ENCODE measurements at places on chromosomes 16 and 17.

- no peak for DNase-seq
Measured at GRCh38 chr16:27625050-27625697, 75.2 kb downstream of the KATNIP start.

DNA sequence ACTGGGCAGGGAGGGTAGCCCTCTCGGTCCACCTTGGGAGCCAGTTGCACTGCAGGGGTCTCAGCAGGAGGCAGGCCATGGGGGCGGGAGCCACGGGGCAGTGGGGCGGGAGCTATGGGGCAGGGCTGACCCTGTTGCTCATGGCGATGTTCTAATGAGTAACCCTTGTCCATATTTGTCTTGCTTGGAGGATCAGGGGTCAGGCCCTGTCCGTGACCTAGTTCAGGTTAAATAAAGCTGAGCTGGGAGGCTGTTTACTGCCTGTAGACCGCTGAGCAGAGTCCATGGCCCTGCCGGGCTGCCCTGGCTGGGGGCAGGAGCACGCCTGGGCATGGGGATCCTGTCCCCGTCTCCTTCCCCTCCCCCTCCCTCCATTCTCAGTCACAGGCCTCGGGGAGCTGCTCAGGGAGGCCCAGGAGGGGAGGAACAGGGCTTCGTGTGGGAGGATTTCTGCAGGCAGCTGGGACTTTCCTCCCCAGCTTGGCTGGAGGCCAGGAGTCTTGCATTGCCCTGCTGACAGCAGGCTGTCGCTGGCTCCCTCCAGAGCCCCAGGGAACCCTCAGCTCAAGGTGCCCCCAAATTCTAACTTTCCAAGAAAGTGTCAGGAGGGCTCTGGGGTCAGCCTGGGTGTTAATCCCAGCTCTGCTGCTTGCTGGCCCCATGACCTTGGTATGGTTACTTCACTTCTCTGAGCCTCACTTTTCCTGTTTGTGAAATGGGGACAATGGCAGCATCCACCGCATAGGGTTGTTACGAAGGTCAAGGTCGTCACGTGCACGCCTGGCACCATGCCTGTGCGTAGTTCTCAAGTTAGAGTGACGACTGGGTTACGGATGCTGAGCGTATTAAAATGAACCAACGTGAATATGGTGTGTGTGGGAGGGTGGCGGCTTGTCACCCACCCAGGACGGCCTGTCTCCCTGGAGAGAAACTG is 6.1 kb upstream of the SERPINF2 start:
- DNase-seq: no peak

- DNase-seq: no peak
Measured at GRCh38 chr17:59454633-59455105, 110.7 kb upstream of the DHX40 start.

GRCh38 chr17:31857920-31858641 is 963 bp downstream of the COPRS start:
- DNase-seq: no peak

DNA sequence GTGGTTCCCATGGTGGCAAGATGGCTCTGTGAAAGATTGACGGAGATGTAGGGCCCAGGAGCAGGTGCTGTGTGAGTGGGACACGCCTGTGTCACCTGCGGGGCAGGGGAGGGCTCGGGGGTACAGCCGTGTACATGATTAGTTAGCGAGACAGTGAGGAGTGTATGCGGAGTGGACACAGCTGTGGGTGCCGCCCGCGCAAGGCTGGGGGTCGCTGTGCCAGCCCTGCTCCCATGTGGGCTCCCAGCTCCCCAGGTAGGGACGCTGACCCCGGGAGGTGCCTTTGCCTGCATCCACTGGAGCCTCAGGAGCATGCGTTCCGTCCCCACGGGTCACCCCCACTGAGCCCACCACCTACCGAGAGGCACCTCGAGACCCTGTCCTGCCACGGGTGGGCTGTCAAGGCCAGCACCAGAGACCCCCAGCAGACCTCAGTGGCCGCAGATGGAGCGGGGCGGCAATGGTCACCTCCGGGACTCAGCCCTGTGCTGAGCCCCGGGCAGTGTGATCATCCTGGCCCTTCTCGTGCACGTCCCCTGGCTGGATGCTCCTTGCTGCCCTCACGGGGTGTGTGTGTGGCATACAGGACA is 7.4 kb downstream of the CAPN15 start:
- no peak for DNase-seq

- no peak for DNase-seq
Measured at GRCh38 chr16:84985079-84986065, 26.0 kb downstream of the ZDHHC7 start.

DNA sequence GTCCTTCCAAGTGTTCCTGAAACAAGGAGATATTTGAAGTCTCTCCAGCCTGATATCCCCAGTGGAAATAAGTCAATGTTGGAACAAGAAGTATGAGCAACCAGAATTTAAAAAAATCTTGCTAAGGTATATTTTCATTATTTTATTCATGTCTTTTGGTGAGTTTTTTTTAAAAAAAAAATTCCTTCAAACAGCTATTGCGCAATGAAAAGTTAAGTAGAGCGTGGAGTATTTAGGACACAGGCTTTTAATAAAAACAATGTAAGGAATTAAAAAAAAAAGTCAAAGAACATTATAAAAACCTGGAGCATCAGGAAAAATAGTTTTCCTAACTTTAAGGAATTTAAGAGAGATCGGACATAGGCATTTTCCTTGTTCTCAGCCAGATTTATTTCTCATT is 940.4 kb downstream of the KCNJ2 start:
- DNase-seq: no peak

DNA sequence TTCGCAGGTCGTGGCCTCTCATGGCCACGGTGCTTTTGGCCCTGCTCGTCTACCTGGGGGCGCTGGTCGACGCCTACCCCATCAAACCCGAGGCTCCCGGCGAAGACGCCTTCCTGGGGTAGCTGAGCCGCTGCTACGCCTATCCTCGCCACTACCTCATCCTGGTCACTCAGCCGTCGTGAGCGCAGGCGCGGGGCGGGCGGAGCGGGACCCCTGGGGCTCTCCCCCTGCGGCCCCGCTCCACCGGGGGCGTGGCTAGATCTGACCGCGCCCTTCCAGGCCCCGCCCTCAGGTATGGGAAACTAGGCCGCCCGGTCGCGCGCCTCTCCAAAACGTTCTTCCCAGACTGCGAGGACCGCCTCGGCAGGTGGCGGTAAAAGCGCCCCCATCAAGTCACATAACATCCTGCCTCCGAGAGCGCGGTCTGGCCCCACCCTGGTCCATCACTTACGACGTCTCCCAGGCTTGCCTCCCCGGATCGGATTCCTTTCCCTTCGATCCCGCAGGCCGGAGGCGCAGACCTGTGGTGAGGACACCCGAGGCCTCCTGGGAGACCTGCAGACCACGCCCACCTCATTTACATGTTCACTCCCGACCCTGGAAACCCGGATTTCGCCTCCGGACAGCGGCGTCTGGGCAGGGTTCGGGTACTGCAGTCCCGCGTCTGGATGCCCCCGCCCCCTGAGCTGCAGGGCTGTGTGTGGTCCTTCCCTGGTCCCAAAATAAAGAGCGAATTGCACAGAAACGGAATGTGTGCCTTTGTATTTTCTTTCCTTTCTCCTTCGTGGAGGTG is 91.5 kb upstream of the TMEM97 start:
- no peak for DNase-seq

- DNase-seq: peak; percentile 75
Measured at GRCh38 chr17:8162233-8162996, at the start of gene VAMP2. Gene VAMP2, minus strand, starts transcription at chr17:8162948. Its CDS starts 69 bp downstream, at chr17:8162879.

GRCh38 chr17:56917559-56918296 is 3.9 kb upstream of the TRIM25 start:
- no peak for DNase-seq

DNA sequence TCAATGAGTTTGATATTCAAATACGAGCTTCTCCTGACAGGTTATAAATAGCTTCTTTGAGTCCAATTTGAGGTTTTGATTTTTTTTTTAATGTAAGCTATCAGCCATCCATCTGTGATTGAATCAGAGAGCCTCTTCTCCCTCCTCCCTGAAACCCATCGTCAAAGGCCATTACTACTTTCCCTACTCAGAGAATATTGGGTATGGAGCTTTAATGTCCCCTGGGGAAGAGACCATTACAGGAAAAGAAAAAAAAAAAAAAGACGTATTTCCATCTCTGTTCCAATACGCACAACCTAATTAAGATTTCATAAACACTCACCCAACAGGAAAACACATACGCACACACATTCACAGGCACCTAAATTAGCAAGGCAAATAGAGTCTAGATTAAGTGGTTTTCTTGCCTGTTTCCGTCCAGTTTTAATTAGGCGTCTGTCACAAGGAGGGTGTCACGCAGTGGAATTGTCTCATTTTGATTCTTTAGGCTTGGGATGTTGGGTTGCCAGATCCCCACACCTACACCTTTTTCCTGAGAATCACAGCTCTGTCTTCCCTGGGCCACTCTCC is 194.3 kb upstream of the RPL38 start:
- no peak for DNase-seq

GRCh38 chr16:48892893-48893292 is 282.9 kb upstream of the N4BP1 start:
- no peak for DNase-seq

- peak; percentile 45 for DNase-seq
Measured at GRCh38 chr17:14359163-14360020, 58.5 kb downstream of the HS3ST3B1 start.

DNA sequence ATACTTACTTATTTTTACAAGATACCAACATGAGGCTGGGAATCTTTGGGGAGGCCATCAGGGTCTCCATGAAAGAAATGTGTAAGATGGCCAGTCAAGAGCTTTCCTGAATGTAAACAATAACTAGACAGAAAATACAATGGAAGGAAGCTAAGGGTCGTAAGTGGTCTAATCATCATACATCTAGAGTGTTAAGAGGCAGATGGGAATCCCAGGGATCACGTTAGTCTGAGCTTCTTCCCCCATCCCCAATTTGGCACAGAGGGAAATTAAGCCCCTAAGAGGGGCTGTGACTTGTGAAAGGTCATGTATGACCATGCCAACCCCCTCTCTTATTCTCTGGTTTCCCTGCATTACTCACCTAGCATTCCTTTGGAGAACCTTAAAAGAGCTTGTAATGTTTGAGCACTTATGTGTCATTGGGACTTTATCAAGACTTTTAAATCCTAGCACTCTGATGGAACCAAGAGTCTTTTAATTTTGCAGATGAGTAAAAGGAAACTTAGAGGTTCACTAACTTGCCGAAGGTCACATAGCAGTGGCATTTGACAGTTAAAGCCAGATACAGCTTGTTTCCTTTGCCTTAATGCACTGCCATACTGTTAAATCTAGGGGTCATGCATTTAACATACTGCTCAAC is 46.1 kb downstream of the DCUN1D3 start:
- no peak for DNase-seq

GRCh38 chr16:77690416-77690815 is 31.9 kb upstream of the NUDT7 start:
- no peak for DNase-seq

DNA sequence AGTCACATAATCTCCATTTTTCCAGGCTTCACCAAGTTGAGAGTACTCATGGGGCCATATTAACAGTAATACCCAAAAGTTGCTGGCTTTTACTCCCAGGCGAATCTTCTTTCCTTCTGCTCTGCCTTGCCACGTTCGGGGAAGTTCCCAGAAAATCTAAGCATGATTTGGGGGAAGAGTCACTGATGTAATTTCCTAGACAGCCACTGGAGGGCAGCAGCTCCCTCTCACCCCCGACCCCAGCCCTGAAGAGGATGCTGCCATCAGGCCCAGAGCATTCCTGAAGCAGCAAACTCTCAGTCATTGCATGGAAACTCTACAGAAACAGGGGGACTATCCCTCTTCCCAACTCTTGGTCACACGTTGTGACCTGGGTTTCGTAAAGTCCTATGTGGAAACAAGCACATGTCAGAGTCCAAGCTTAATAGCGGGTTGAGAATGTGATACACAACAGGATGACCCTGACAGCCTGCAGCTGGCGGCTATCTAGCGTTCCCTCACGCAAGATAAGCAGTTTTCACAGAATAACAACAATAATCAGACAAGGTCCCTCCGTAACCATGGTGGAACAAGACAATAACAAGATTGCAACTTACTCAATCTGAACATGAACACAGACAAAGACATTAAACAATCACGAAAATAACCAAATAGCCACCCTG is 43.8 kb upstream of the DHX40 start:
- DNase-seq: peak; percentile 33

DNA sequence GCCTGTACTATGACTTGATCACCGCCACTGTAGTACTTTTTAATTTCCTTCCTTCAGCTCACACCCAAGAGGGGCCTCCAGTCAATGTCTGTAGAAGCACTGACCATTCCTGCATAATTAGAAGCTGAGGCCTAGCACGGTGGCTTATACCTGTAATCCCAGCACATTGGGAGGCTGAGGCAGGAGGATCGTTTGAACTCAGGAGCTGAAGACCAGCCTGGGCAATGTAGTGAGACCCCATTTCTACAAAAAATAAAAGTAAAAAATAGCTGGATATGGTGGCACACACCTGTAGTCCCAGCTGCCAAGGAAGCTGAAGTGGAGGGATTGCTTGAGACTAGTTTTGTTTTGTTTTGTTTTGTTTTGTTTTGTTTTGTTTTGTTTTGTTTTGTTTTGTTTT is 5.9 kb downstream of the KLHL36 start:
- no peak for DNase-seq

GRCh38 chr17:1865252-1866037 is 35.6 kb downstream of the RPA1 start:
- DNase-seq: peak; percentile 20

- no peak for DNase-seq
Measured at GRCh38 chr16:50657241-50657640, 23.9 kb downstream of the SNX20 start.

GRCh38 chr16:49854188-49854795 is 1.6 kb downstream of the ZNF423 start:
- DNase-seq: no peak

DNA sequence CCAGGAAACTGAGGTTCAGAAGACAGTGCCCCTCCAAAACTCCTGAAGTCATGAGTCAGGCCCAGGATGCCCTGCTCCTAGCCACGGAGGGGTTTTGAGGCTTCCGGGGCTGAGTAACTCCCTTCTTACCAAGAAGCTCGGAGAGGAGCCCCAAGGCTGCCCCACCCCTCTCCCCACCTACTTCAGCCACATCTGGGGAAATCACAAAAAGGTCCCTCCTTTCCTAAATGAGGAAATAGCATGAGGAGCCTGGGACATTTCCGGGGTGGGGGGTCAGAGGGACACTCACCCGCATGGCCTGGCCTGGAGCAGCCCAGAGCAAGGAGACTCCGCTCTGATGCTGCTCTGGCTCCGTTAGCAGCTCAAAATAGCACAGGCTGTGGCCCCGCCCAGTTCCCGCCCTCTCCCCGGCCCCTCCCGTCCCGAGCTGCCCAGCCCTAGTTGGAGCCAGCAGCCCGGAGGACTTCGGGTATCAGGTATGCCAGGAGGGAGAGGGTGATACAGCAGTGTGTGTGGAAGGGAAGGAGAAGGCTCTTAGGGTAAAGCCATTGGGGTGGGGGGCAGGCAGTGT is 40.1 kb downstream of the MYO18A start:
- DNase-seq: peak; percentile 78

DNA sequence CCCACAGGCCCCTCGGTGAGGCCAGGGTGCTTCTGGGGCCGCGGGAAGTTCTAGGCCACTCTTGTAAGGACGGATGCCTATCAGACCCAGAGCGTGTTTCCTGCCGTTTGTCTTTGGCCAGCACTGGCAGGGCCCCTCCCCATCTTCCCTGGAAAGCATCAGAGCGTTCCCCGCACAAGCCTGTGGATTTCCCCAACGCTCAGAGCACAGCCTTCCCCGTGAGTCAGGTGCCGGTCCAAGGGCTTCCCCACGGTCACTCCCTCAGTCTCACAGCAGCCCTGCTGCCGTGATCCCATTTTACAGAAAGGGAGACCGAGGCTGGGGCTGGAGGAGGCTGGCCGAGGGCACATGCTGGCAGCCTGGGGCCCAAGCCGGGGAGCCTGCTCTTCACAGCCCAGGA is 33.7 kb downstream of the CRISPLD2 start:
- DNase-seq: no peak
